WTC11 (cell line): ENCODE measurements at places on chromosomes 1 and 21.

- no peak for DNase-seq
These were observed 62.3 kb downstream of the DHRS3 start for GRCh38 chr1:12555411-12556367.

GRCh38 chr1:235206533-235207208, 45.6 kb upstream of the RBM34 start:
- DNase-seq, result no peak

- DNase-seq, result no peak
These were observed 18.5 kb downstream of the FOXO6 start for GRCh38 chr1:41379738-41380130.

DNA sequence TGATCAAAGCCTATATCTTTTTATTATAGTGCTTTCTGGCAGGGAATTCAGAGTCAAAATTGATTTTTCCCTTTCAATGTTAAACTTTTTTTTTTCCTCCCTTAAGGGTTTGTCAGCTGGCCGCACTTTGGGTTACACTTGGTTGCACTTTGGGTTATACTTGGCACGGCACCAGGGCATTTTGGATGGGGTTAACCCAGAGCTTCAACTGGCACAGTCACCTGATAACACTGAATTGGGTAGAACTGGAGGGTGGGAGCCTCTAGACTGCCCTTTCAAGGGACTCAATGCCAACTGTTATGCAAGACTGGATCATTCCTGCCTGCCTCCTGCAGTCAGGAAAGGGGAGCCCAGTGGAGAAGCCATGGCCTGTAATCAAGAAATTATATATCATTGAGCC, 211.5 kb downstream of the KCNJ6 start:
- no peak for DNase-seq

DNA sequence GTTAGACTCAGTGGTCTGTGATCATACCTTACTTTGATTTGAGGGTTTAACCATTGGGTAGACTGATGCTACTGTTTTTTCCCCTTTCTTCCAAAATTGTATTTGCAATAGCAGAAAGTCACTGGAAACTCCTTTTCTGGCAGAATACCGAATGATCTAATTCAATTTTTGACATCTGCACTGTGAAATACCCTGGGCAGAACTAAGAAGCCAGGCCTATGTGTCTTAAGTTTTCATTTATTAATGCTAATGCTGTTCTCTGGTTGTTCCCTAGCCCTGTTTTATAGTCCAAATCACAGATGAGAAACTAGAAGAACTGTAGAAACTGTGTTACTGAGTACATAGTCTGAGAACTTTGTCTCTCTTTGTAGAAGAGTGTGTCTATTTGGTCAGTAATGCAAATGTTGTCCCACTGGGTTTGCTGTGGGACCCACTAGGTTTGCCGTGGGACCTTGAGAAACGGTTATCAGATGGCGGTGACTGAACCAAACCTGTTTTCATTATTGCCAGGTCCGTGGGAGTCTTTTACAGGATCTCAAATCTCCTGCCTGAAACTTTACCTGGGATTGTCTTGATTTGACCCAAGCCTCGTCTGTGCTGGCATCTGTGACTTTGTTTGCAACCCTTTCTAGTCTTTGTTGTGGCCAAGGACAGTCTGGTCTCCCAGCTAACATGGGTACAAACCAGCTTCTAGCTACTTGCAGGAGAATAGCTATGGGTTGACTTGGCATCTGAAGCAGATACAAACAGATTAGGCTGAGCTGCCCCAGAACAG, 41.4 kb downstream of the PEX14 start:
- no peak for DNase-seq

- DNase-seq, result no peak
These were observed 38.8 kb downstream of the CDCP2 start for GRCh38 chr1:54114001-54114400.

GRCh38 chr1:53573522-53573921, 114.3 kb downstream of the DMRTB1 start:
- DNase-seq, result no peak

DNA sequence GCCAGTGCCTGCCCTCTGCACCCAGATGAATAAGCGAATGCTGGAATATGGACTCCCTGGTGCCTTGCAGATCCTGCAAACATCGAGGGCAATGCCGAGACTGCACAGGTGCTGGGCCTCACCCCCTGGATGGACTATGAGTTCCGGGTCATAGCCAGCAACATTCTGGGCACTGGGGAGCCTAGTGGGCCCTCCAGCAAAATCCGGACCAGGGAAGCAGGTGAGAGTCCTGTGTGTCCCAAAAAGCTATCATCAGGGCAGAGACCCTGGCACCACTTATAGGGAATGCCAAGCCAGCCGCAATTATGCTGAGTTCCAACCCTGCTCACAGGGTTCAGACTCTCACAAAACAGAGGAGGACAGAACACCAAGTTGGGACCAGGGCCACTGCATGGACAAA, 17.2 kb downstream of the TMEM81 start:
- DNase-seq, result no peak

DNA sequence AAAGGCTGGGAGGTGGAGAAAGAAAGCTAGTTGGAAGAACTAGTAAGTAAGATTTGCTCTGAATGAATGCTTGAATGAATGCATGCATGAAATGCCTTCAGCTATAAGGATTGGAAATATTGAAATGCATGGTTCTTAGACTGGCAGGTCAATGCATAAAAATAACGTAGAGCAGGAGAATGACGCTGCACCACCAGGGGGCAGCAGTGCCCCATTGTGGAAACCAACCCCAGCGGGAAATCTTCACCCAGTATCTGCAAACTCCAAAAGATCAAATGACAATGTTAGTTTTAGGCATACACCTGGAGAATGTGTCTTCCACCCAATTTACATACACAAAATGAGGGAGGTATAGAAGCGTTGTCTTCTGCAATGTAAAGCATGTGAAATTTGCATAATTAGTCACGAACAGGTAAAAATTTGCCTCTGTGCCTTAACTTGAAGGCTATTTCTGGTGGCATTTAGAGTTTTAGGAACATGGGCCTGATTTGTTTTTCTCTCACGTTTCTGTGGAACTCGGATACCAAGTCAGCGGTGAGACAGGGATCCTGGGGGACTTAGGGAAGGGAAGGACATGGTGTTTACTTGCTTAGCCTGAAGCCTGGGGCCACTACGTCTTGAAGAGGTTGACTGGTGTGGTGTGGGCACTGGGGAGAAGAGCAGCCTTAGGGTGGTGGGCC, 78.6 kb downstream of the HHAT start:
- DNase-seq, result peak; percentile 81

- no peak for DNase-seq
These were observed 51.2 kb downstream of the TENT5C start for GRCh38 chr1:117657031-117657430.

DNA sequence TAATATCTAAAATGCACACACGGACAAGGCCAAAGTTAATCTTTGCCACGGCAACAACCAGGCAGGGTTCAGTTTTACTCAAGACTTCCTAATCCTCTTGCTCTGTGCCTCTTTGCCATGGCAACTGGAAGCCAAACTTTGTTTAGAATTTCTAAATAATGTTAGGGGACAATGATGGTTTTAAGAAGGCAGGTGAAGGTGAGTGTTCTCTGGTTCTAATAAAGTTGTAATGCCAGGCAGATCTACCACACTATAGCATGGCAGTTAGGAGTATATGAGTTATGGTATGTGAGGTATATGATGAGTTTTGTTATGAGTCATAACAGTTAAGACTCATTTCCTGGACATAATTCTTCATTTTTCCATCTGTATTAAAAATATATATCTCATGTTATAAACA, 2.7 kb downstream of the PTPRC start:
- DNase-seq, result no peak

GRCh38 chr21:43332861-43333297, 94.1 kb downstream of the SIK1 start:
- peak; percentile 28 for DNase-seq

- no peak for DNase-seq
These were observed 6.8 kb downstream of the RRAGC start for GRCh38 chr1:38852780-38853179.

- DNase-seq, result peak; percentile 69
These were observed at the start of gene PTGER3 for GRCh38 chr1:71047635-71048607. Gene PTGER3 (minus strand): TSS chr1:71047816. CDS start chr1:71047577, 239 bp downstream.

- DNase-seq, result peak; percentile 51
These were observed at the start of gene KIF26B for GRCh38 chr1:245154429-245155271. Gene KIF26B (plus strand): TSS chr1:245154985. CDS start chr1:245155425, 440 bp downstream.

GRCh38 chr1:214957330-214958137, 125.0 kb upstream of the KCNK2 start:
- no peak for DNase-seq

DNA sequence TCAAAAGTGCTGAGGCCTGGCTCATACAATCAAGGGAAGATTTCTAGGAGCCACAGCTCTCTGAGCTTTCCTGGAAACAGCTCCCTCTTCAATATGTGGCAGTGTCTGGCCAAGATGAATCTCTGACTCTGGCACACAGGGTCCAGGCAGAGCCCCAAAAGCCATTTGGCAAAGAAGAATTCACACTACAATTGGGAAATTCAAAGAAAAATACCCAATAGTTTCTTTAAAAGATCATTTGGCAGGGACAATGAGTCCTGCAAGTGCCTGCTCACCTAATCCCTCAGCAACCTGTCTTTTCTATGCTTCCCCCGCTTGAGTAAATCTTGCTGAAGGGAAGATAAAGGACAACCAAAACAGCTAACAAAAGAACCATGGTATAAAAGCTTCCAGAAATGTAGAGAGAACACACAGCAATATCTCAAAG, 124.6 kb downstream of the TGFBR3 start:
- DNase-seq, result no peak

- no peak for DNase-seq
These were observed 94.2 kb downstream of the ARHGEF10L start for GRCh38 chr1:17633654-17634053.

- no peak for DNase-seq
These were observed 533.8 kb upstream of the TMPRSS15 start for GRCh38 chr21:18937337-18937736.

- peak; percentile 81 for DNase-seq
These were observed 1.8 kb downstream of the ATP2B4 start for GRCh38 chr1:203628201-203629015.

GRCh38 chr21:25925936-25926335, 191.2 kb downstream of the GABPA start:
- DNase-seq, result no peak

DNA sequence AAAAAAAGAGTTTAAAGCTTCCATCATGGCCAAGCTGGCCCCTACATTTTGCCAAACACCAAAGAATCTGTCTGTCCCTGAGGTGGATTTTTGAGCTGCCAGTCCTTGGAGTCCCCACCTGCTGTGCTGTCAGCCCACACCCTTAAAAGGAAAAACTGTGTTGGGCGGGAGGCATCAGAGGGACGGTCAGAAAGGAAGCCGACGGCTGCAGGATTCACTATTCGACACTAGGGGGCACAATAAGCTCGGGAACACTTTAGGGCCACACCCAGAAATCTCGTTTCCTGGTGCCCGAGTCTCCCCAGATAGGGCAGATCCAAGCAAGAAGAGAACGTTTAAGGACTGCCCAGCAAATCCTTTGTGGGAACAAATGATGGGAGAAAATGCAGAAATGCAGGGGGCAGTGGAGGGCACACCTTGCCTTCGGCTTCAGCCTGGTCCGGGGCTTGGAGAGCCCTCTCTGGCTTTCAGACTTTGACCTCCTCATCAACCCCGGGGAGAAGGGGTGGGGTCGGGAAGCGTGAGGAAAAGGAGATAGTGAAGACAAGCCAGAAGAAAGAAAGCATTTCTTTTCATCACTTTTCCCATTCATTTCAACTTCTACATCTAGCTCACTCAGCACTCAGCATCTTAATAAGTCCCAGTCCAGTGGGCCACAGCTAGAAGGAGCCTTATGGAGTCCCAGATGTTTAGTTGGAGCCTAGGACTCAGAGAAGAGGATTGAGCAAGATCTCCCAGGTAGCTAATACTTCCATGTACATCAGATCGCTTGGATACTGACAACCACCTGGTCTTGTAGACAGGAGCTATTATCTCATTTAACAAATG, 5.0 kb upstream of the CTTNBP2NL start:
- peak; percentile 91 for DNase-seq

DNA sequence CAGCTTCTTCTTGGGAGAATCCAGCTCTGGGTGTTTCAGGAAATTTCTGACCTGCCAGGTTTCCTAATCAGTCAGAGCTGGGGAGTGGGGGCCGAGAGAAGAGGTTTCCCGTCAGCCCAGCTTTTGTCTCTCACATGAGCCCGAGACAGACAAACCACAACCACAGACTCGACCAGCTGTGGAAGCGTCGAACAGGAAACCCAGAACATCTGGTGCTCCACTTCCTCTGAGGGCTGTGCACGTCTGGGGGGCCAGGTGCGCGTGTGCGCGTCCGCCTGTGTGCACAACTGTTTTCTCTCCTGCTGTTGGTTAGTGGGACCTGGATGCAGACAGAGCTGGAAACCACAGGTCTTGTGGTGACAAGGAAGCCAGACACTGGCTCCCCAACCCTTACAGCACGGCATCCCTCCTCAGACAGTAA, 113.0 kb upstream of the SLC25A33 start:
- DNase-seq, result no peak

- DNase-seq, result no peak
These were observed 238.0 kb downstream of the ASTN1 start for GRCh38 chr1:176926330-176927086.

- no peak for DNase-seq
These were observed 10.6 kb downstream of the TSPAN2 start for GRCh38 chr1:115078708-115079107.

GRCh38 chr1:208108213-208108608, 136.0 kb downstream of the PLXNA2 start:
- DNase-seq, result no peak

- DNase-seq, result no peak
These were observed 3.6 kb downstream of the GUK1 start for GRCh38 chr1:228143480-228144192.

GRCh38 chr1:23083714-23084480, 64.6 kb downstream of the KDM1A start:
- DNase-seq, result no peak

DNA sequence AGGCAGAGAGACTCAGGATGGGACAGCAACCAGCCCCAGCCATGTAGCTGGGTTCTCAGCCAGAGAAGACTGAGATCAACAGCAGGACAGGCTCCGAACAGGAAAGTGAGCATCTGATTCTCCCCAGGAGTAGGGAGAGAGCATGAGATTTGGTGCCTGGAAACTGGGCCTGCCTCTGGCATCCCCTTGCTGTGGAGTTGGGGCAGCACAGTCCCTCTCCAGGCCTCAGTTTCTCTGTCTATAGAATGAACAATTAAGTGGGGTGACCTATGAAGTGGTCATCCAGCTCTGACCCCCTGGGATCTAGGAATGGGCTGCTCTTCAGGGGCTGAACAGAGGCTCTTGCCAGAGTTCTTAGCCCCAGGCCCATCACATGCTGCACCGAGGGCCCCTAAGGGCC, 55.6 kb downstream of the KLHDC7A start:
- DNase-seq, result no peak

DNA sequence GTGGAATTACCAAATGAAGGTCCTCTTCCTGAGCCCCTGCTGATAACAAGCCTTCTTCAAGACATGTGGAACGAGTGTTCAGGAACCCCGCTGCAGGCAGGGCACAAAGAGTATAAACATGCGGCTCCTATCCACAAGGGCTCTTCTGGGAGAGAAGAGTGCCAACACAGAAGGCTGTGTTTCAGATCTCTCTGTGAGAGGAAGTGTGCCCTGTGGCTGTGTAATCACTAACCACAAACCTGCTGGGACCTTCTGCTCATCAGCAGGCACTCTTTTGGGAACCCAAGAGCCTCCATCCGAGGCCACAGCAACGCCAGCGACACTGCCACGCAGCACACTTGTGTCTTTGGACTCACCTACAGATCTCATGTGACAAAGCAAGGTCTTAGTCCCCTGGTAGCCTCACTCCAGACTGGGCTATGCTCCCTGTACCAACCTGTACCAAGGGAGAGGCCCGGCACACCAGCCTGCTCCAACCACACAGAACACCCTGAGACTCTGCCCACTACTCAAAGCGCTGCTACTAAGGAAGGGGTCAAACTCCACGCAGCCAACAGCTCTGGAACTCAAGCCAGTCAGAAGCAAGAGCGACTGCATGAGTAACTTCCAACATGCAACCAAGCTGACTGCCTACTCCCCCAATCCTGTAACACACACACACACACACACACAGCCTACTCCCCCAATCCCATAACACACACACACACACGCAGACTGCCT, 7.8 kb downstream of the PTTG1IP start:
- DNase-seq, result no peak
